ENCODE measurements at places on chromosomes 2 and 18.

- DNase-seq = no peak
Measured at GRCh38 chr2:211396815-211397214, 840.4 kb downstream of the CPS1 start.

GRCh38 chr2:119760237-119760955 lies 674 bp downstream of the PTPN4 start:
- DNase-seq = peak; percentile 26

- no peak for DNase-seq
Measured at GRCh38 chr18:21997207-21998143, 171.9 kb upstream of the GATA6 start.

DNA sequence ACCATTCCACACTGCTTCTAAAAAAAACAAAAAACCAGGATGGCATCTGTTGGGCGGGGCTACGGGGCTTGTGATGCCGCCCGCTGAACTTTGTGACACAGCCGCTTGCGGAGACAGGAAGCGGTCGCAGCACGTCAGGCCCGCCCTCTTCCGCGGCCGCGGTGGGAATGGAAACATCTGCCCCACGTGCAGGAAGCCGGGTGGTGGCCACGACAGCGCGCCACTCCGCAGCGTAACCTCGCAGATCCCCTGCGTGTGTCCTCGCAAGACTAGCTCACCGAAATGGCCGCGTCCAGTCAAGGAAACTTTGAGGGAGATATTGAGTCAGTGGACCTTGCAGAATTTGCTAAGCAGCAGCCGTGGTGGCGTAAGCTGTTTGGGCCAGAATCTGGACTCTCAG lies 168.5 kb downstream of the SUCLG1 start:
- DNase-seq = no peak

DNA sequence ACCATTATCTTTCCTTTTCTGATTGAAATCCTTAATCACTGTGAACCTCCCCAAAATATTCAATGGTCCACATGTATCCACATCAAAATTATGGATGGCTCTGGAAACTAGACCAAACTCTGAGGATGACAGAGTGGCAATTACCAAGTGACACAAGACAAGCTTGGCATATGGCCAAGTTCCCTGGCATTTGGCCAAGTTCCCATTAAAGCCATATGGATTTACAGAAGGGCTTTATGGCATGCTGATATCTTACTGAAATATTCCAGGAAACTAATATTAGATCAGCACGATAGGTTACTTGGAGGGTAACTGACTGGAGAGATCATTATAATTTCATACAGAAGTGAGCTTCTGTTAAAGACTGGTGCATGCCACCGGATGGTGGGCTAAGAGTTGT lies 21.9 kb upstream of the CERS6 start:
- DNase-seq = no peak

GRCh38 chr18:26656944-26657536 lies 108.7 kb upstream of the KCTD1 start:
- peak; percentile 82 for DNase-seq

- DNase-seq = no peak
Measured at GRCh38 chr18:79102886-79103285, 33.7 kb downstream of the ATP9B start.

- no peak for DNase-seq
Measured at GRCh38 chr2:10584242-10584753, 105.5 kb downstream of the NOL10 start.

- no peak for DNase-seq
Measured at GRCh38 chr2:154589514-154589913, 109.0 kb upstream of the KCNJ3 start.

DNA sequence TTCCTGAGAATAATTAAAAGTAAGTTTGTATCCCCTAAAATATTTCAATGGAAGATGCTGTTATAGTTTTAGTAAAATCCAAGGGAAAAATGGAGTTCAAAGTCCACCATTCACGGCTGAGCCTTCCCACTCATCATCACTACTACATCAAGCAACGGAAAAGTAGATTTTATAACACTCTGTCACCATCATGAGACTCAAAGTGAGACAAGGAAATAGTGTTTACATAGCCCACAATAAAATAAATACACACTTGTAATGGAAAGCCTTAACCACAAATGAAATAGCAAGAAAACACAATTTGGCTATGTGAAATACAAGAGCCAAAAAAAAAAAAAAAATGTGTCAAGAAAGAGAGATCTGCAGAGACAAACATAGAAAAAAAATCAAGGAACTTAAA lies 569.9 kb upstream of the REG3G start:
- no peak for DNase-seq

DNA sequence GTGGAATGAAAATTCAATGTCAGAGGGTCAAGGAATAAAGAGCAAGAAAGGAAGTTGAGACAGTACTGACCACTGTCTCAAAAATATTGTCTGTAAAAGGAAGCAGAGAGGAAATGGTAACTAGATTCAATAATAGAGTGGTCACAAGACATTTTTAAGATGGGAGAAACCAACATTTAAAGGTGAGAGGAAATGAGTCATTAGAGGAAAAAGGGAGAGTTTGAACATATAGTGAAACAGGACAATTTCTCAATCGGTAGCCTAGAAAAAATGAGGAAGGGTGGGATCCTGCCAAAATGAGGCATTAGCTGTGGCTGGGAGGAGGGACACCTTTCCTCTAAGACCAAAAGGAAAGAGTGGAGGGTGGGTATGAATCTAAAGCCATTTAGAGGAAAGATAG lies 288.5 kb downstream of the SP3 start:
- DNase-seq = no peak

- peak; percentile 42 for DNase-seq
Measured at GRCh38 chr18:79570266-79571201, 109.1 kb upstream of the CTDP1 start.

DNA sequence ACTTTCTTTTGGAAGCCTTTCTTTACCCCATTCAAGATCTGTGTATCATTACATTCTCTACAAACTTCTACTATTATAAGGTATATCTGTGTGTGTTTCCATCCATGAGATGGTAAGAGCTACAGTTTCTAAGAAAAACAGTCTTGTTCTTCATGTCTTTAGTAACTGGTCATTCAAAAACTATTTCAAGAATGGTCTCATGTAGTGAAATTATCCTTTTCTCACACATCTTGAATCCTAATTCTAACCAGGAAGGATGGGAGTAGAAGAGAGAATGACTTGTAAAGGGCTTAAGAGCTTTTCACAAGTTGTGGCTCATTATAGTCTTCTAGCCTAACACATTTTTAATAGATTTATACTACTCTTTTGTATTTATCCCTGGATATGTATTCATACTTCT lies 47.3 kb downstream of the ROCK1 start:
- no peak for DNase-seq

DNA sequence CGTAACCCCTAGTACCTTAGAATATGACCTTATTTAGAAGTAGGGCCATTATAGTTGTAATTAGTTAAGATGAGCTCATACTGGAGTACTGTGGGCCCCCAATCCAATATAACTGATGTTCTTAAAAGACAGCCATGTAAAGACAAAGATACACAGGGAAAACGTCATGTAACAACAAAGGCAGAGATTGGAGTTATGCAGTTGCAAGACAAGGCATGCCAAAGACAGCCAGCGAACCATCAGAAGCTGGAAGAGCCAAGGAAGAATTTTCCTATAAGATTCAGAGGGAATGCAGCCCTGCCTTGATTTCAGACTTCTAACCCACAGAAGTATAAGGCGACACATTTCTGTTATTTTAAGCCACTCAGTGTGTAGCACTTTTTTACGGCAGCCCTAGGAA lies 55.9 kb upstream of the TLK1 start:
- DNase-seq = no peak

DNA sequence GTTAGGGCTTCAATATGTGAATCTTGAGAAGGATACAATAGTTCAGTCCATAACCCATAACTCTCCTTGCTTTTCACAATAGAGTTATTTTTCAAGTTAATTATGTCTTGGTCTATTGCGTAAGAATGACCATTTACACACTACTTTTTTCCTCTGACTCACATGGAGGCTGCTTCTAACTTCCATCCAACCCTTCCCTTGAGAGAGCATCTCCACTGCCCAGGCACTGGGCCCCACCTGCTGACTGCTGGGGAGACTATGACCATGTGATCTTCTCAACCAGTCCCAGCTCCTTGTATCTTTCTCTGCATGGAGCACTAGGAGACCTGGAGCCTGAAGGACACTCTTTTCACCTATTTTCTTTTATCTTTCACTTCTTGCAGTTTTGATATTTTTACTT lies 251.5 kb downstream of the GPD2 start:
- peak; percentile 59 for DNase-seq

DNA sequence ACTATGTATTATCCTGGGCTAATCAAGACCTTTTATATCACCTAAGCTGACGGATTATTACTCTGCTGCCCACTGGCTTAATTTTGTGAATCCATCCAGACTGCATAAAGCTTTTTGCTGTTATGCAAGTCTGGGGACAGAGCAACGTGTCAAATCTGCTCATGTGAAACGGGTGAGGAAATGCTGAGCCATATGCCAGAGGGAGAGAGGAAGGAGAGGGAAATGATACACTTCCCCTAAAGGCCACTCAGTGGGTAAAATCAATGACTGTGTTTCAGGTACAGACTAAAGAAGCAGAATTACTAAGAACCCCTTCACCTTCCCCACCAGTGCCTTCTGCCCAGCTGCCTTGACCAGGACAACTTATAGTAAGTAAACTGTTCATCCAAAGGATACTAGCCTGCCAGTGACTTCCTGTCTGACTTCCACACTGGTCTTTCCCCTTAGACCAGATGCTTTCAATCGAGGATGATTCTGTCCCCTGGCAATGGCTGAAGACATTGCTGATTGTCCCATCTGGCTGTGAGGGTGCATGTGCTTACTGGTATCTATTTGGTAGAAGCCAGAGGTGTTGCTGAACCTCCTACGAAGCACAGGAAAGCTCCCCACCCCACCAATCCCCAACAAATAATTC lies 43.0 kb downstream of the STAT1 start:
- no peak for DNase-seq

DNA sequence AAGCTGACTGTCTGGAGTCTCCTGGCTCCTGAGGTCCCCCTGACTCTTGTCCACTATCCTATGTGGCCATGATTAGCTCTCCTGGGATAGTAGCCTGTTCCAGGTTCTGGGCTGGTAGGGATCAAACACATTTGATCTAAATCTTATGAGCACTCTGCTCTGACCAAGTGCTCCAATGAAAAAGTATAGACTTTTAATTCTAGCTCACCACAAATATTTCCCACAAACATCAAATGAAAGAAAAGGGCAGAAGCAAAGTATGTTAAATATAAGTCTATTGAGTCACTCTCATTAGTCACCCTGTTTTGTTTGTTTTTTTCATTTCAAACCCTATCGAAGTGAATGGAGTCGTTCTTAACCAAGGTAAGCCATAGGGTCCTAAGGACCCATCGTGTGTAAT lies 39.7 kb upstream of the NEDD4L start:
- no peak for DNase-seq

DNA sequence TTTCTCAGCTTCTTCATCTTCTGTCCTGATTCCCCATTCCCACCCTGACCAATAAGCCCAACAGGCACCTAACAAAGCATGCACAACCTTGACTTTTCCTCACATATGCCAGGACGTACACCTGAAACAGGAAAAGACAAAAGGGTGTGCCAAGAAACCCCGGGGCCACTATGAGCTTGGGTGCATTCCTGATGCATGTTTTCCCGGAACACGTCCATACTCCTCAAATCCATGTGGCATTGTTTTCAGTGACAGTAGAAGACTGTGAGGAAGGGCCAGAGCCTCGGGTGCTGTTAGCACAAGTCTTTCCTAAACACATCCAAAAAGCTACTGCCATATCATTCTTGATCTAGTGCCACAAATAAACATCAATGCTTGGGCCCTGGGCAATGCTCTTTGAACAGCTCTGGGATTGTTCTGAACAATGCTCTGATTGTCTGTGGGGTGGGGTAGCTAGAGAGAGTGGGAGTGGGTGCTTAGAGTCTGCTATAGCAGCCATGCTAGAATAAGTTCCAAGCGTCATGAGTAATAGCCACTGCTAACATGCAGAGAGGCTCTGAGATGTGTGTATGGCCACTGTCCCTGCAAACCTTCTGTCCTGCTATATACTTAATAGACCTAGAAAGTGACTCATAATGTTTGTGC lies 181.7 kb upstream of the CRIM1 start:
- no peak for DNase-seq

DNA sequence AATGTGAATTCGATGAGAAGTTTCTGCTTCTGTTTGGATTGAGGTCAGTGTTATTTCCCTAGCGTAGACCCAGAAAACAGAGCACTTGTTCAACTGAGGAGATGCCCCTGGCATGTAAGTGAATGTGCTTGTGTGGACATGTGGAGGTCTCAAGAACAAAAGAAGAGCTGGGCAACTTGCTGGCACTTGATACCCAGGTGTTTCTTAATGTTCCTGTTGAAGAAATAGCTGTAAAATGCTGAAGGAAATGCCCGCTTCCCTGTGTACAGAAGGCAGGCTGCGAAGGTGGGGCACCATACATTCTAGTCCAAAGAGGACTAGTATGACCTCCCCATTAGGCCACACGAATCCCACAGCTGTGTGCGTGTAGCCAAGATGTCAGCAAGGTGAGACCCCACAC lies 9.8 kb upstream of the LBH start:
- no peak for DNase-seq

DNA sequence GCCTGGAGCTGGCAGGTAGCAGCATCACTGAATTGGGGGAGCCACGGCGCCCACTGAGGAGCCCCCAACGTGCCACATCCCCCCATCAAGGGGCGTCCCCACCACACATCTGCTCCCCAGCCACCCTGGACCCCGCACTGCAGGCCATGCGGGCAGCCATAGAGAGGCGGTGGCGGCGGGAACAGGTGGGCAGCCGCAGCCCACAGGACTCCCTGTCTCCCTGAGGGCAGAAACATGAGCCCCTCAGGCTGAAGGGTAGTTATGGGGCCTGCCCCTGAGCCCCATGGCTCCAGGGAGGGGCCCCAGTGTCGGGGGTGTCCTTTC lies 26.6 kb downstream of the CROCC2 start:
- DNase-seq = peak; percentile 46

DNA sequence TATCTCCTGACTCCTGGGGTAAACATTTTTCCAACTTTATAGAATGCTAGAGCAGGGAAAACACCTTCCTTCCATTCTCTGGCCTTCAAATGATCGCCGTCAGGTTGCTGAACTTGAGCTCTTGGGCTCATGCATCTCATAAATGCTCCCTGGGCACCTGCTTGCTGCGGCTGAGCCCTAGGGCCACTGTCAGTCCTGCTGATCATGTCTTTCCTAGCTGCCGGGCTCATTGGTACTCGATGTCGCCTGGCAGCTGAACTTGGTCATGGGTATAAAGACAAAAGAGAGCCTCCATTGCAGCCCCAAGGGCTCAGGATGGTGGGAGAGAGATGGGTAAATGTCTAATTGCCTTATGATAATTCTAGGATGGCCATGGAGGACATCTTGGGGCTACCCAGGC lies 80.6 kb downstream of the HS1BP3 start:
- no peak for DNase-seq

GRCh38 chr2:204187229-204188083 lies 250.9 kb downstream of the ICOS start:
- DNase-seq = no peak

GRCh38 chr2:25178976-25179375 lies 10.6 kb upstream of the POMC start:
- no peak for DNase-seq

- DNase-seq = no peak
Measured at GRCh38 chr18:51643483-51643882, 446.0 kb upstream of the MEX3C start.

All from psoas muscle (tissue), 8 donors.